ENCODE measurements at places on chromosomes 11 and 22. TPM values are rescaled to one million over a fixed set of nuclear protein-coding genes. Genes with fewer than 3 reads are reported as not detected.

DNA sequence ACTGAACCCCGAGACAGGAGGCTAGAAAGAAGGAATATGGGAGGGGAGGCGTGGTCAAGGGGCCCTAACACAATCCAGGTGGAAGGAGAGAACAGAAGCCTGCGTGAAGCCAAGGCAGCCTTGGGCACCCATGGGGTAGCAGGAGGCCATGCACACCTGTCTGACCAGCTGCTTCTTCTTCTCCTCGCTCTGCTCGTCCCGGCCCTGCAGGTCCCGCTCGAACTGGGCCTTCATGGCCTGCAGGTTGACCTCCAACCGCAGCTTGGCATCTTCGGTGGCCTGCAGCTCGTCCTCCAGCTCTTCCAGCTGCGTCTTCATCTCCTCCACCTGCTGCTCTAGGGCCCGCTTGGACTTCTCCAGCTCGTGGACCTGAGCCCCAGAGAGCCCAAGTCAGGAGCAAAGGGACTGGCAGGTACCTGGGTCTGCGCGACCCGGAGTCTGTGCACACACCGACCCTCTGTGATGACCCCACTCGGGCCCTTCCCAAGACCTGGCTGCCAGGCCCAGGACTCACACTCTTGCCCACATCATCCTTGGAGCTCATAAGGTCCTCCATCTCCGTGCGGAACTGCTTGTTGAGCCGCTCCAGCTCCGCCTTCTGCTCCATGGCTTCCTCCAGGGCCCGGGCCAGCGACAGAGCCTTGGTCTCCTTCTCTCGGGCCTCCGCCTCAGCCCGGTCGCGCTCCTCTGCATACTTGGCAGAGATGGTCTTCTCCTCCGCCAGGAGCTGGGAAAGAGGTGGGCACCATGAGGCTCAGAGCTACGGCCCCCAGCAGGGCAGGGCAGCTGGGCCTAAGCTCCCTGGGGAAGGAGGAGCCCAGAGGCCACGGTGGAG, 35.9 kb downstream of the APOL1 start:
- DNase-seq, result no peak

DNA sequence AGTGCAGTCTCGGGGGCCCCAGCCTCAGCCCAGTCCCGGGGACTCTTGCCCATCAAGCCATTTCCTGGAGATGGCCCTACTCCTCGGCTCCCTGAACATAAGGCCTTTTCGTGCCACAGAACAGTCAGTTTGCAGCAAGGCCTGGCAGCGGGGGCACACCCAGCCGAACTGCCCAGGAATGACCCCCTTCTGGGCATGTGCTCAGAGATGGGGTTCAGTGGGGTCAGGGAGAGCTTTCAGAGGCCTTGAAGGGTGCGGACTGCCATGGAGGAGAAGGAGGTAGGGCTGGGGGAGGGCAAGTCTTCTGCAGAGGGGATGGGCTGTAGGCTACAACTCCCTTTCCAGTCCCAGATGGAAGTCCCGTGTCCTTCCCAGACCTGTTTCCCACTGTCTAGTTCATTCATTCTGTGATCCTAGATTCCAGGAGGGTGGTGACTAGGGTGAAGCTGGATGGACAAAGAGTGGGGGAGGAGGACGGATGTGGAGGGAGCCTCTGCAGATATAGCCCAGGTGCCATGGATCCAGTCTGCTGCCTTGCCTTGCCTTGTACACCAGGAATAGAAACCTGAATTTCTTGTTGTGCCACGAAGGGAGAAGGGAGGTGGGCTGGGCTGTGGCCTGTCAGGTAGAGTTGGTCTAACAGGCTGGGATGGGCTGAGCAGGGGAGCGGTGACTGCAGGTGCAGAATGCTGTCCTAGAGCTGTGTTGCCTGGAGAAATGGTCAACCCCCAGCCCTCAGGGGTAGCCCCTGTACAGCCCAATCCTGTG, 14.2 kb upstream of the OMP start:
- DNase-seq, result no peak

DNA sequence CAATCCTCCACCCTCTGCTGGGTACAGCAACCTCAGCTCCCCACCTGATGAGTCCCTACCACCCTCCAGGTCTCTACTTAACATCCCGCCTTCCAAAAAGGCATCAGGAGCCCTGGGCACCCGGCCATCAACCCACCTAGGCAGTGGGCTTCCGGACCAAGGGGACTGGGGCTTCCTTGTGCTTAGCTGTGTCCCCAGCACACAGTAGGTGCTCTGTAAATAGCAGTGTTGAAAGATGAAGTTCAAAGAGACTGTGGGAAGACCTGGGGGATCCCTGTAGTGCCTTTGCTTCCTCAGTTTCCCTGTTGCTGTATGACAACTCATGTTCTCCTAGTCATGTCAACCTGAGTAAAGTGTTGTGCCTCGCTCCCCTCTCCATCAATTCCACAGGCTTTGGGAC, 21.0 kb downstream of the VWCE start:
- no peak for DNase-seq

The CRYBB2 gene
- not detected for total RNA-seq

GRCh38 chr11:132852361-132852760, 679.9 kb downstream of the OPCML start:
- no peak for DNase-seq

The HBB gene
- total RNA-seq, result 346 TPM

GRCh38 chr11:2293984-2294925, 7.5 kb downstream of the C11orf21 start:
- peak; percentile 86 for DNase-seq

The IGSF9B gene
- 3.0 TPM for total RNA-seq

The SAC3D1 gene
- total RNA-seq, result 12.3 TPM

- no peak for DNase-seq
Observed at GRCh38 chr11:111982019-111982464, 43.2 kb upstream of the DLAT start.

The KRTAP5-2 gene
- total RNA-seq, result not detected

The KIRREL3 gene
- 0.13 TPM for total RNA-seq

GRCh38 chr22:47198801-47199251, 436.4 kb downstream of the TBC1D22A start:
- peak; percentile 89 for DNase-seq

DNA sequence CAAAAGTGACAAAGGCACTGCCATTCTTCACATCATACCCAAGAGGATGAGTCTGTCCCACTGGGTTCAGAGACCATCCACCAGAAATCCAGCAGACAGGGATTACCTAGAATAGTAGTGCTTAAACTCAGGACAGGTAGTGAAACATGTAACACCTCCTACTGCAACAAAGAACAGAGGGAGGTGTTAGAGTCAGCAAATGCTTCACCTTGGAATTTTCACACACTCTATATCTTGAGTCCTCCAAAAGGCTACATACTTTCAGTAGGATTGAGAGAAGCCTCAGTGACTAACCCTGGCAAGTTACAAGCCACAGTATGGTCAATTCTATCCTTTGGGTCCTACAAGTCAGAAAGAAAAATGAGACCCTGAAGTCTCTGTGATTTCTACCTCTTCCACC, 6.0 kb upstream of the CAVIN3 start:
- no peak for DNase-seq

- DNase-seq, result no peak
Observed at GRCh38 chr11:37223962-37224361, 625.9 kb upstream of the RAG2 start.

DNA sequence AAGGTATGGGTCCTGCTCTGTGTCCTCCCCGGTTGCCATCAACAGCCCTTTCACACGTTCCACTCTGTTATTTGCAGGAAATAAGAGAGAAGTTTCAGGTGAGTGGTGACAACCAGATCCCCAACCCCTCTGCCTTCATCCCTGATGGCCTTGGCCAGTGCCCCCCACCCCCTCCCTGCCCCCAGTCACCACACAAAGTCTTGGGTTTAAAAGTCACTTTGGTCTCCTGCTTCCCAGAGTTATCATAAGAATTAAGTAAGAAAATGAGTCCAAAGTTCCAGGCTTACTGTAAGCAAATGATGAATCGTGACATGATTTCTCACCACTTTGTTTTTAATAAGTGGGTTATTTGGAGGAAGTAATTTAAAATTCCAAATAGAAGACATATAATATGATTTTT, 9.2 kb upstream of the OAF start:
- DNase-seq, result no peak
